Colonic mucosa (tissue), 4 donors: ENCODE measurements at places on chromosomes 7 and 10. TPM values are rescaled to one million over a fixed set of nuclear protein-coding genes. Genes with fewer than 3 reads are reported as not detected.

Gene GIMAP1
- 1.6 TPM for total RNA-seq

Gene DGKI
- total RNA-seq = 0.67 TPM

Gene CTAGE8
- 6.4 TPM for total RNA-seq

Gene ITPRID1
- 0.91 TPM for total RNA-seq

Gene SPAM1
- total RNA-seq = not detected

Gene TBATA
- total RNA-seq = not detected

Gene ADAMTS14
- 0.93 TPM for total RNA-seq

Gene CYP2C9
- total RNA-seq = 3.1 TPM

Gene AKR1D1
- not detected for total RNA-seq

Gene DPYSL4
- 0.27 TPM for total RNA-seq

Gene ANKMY2
- total RNA-seq = 17.8 TPM

Gene NPTX2
- 1.6 TPM for total RNA-seq

Gene TUBAL3
- total RNA-seq = 39.6 TPM

Gene LRRD1
- not detected for total RNA-seq

Gene ACTR3C
- total RNA-seq = 29.6 TPM

Gene RPS24
- 1,326 TPM for total RNA-seq

Gene CDHR1
- total RNA-seq = 105 TPM

Gene TYW1B
- 8.9 TPM for total RNA-seq

Gene HOXA5
- 9.6 TPM for total RNA-seq

Gene NOS3
- total RNA-seq = 4.0 TPM

Gene BTBD16
- total RNA-seq = 0.40 TPM

Gene CDC14C
- not detected for total RNA-seq

Gene EIF4EBP2
- total RNA-seq = 77.7 TPM

Gene LOXL4
- total RNA-seq = 1.6 TPM

Gene VSIR
- 41.2 TPM for total RNA-seq

Gene MORN4
- total RNA-seq = 1.8 TPM

Gene RAPGEF5
- 39.9 TPM for total RNA-seq

Gene ACTL6B
- not detected for total RNA-seq

Gene PLAU
- 11.4 TPM for total RNA-seq

Gene IFIT1B
- total RNA-seq = not detected

Gene IKZF5
- total RNA-seq = 7.5 TPM

Gene NYAP1
- 0.69 TPM for total RNA-seq

Gene SVOPL
- total RNA-seq = 0.62 TPM

Gene PRF1
- total RNA-seq = 0.96 TPM

Gene VGF
- total RNA-seq = 0.90 TPM

Gene KCNIP2
- total RNA-seq = 2.8 TPM

Gene CALML5
- not detected for total RNA-seq

Gene HDAC9
- 2.6 TPM for total RNA-seq

Gene IFIT3
- total RNA-seq = 5.1 TPM

Gene CYP2W1
- 4.5 TPM for total RNA-seq

Gene RADIL
- 0.54 TPM for total RNA-seq

Gene BEND7
- 20.4 TPM for total RNA-seq

Gene TACR2
- total RNA-seq = 18.8 TPM

Gene GCK
- 0.17 TPM for total RNA-seq

Gene CUZD1
- 0.77 TPM for total RNA-seq

Gene TWIST1
- total RNA-seq = 0.77 TPM

Gene MKI67
- 148 TPM for total RNA-seq

Gene EXOSC1
- 35.5 TPM for total RNA-seq

Gene OR2F2
- not detected for total RNA-seq

Gene CASD1
- total RNA-seq = 54.4 TPM

Gene OR2A12
- not detected for total RNA-seq

Gene SPDYE3
- not detected for total RNA-seq

Gene AKR1C4
- total RNA-seq = not detected

Gene PDE6C
- not detected for total RNA-seq

Gene CRCP
- total RNA-seq = 34.4 TPM
